ENCODE measurements at places on chromosomes 16 and 17.

DNA sequence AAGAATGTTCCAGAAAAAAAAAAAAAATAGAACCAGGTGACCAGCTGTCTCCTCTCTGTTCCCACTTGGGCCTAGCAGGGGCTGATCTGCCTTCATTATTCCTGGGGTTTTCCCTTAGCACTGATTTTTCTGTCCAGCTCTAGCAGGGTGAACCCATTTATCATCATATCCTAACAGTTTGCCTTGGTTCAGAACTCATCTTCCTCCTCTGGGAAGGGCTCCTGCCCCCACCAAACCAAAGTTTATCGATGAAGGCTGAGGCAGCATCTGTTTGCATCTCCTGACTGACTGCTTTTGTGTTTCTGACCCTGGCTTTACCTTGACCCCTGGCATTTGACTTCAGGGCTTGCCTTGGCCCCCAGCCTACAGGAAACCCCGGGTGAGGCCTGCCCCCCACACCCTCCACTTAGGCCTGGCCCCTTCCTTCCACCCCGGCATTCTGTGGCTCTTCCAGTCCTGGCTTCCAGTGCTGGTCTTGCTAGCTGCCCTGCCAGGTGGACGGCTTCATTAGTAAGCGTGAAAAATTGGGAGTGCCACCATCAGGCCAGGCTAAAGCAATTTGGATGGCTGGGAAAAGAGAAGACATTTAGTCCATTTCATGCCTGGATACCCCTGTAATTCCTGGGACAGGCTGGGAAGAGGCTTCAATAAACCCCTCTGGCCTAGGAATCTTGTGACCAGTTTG lies 164.9 kb downstream of the CCDC182 start:
- DNase-seq, result no peak

- no peak for DNase-seq
Observed at GRCh38 chr16:88642881-88643643, 4.7 kb downstream of the IL17C start.

GRCh38 chr16:73738266-73738665 lies 558.3 kb upstream of the PSMD7 start:
- DNase-seq, result no peak

- peak; percentile 89 for DNase-seq
Observed at GRCh38 chr17:40345161-40345993, 19.2 kb downstream of the GJD3 start.

- DNase-seq, result no peak
Observed at GRCh38 chr17:80895366-80895765, 96.3 kb upstream of the CHMP6 start.

DNA sequence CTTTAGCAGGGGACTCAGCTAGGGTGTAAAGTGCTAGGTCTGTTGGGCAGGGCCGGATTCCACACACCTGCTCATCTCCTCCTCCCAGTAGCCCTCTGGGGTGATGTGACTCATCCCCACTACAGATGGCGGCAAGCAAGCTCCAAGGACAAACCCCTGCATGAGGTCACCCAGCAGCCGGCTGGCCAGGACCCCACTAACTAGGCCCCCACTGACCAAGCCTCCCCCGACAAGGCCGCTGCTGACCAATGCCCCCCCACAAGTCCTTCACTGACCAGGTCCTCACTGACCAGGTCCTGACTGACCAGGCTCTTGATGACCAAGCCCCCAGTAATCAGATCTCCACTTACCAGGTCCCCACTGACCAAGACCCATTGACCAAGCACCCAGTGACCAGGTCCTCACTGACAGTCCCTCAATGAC lies 36.7 kb downstream of the TNFRSF13B start:
- DNase-seq, result no peak

- DNase-seq, result no peak
Observed at GRCh38 chr16:46775214-46775613, 27.1 kb upstream of the MYLK3 start.

- DNase-seq, result no peak
Observed at GRCh38 chr17:29716566-29716965, 93.9 kb upstream of the CORO6 start.

GRCh38 chr16:9971907-9972306 lies 210.3 kb downstream of the GRIN2A start:
- DNase-seq, result no peak

Data from posterior cingulate gyrus (tissue), 11 donors.